MCF 10A (cell line): ENCODE measurements at places on chromosomes 3 and 15. TPM values are rescaled to one million over a fixed set of nuclear protein-coding genes. Genes with fewer than 3 reads are reported as not detected.

DNA sequence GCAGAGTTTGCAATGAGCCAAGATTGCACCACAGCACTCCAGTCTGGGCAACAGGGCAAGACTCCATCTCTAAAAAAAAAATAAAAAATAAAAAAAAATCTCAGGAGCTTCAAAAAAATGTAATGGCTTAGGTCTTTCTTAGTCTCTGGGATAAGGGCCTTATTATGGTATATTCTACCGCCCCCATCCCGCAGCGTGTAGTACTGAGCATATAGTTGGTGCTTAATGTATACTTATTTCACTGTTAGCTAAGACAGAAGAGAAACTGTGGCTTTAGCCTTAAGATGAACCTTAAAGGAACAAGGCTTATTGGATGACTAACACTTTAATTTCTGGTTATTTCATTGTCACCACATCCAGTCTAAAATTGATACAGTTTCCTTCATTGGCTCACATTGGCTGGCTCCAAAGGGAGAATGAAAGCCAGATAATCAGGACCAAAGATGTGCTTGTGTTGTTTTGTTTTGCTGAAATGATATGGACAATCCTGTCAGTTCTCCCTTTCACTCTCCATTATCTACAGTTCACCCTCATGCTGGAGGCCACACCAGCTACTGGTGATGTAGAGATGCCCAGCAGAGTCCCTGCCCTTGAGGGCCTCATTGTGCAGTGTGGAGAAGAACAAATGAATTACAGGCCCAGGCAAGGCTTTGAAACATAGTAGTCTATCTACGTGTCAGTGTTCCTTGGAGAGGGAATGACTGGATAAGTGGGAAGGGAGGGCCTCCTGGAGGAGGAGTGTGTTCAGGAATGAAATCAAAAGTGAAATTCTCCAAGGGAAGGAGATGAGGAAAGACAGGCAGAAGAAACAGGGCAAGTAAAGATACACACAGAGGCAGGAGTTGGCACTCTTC lies 17.4 kb upstream of the RAF1 start:
- DNase-seq, result no peak

- DNase-seq, result no peak
Measured at GRCh38 chr15:25712192-25712960, 150.8 kb downstream of the ATP10A start.

- no peak for DNase-seq
Measured at GRCh38 chr3:135869439-135870105, 96.0 kb upstream of the PPP2R3A start.

DNA sequence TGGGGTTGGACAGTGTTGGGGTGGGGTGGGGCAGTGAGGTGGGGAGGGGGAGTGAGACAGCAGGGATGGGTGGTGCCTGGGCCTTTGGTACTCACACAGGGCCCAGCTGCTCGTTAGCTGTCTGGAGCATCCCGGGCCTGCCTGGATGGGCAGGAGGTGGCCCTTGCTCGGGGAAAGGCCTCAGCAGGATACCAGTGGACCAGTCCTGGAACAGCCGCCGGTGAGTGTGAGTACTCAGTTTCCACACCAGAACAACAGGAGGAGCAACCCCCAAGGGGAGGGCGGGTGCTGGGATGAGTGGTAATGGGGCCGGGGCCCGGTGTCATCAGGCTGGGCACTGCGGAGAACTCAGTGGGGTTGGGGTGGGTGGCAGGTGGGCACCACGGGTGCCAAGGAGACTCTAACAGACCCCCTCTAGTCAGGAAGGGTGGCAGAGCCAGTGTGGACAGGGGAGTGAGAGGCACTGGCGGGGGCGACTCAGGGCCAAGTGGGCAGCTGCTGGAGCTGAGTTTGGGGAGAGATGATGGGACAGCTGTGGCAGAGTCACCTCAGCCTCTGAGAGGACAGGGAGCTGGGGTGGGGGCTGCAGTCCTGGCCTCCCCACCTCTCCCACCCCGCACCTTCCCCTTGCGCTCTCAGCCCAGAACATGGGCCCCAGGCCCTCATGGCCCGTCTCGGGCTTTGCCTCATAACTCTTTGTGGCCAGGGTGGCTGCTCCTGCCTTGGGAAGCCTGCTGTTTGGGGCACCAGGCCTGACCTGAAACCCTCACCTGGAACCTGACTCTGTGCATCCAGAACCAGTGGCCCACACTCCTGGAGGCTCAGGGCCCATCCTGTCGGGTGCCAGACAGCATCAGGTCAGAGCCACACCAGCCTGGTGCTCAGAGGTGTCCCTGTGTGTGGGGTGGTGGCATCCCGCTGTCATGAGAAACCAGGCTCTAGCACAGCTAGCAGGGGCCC lies 52.1 kb upstream of the PRR23E start:
- DNase-seq, result no peak

- DNase-seq, result no peak
Measured at GRCh38 chr3:169528289-169528688, 135.2 kb downstream of the MECOM start.

DNA sequence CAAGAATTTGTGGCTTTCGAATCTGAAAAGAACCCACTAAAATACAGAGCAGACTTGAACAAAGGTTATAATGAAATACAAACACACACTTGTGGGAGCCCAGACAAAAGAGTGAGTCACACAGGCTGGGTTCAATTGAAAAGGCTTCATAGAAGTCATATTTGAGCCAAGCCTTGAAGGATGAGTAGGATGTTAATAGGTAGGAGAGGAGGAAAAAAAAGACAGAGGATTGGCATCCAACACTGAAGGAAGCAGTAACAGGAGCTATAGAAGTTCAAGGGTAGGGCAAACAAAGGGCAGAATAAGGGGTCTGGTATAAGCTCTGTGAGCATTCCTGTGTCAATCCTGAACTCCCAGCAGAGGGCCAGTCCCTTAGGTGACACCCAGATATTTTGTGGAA lies 325.4 kb downstream of the FOXP1 start:
- DNase-seq, result peak; percentile 85

GRCh38 chr15:68352401-68353062 lies 75.0 kb downstream of the FEM1B start:
- peak; percentile 94 for DNase-seq

DNA sequence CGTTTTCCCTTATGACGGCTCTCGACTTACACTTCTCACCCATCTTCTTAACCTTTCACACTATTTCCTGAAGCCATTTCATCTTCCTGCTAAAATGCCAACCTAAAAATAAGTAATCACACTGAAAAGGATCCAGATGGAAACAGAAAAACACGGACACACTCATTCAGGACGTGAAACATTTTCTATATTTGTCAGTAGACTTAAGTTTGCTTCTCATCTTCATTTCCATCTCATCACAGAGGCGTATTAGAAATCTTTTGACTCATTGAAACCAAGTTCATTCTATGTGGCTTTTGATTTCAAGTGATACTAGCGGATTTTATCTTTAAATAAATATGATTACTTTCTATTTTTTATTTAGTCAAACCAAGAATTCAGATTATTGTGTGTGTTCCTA lies 27.4 kb upstream of the DLG1 start:
- DNase-seq, result no peak

- DNase-seq, result no peak
Measured at GRCh38 chr15:71275566-71276335, 160.5 kb downstream of the THSD4 start.

Gene C15orf62
- total RNA-seq, result 0.26 and 0.52 TPM in 2 replicates

Gene FOXL2NB
- total RNA-seq, result 0.14 and 0.20 TPM in 2 replicates

Gene STARD9
- total RNA-seq, result 2.0 and 2.9 TPM in 2 replicates

Gene HIGD2B
- not detected in 2 replicates for total RNA-seq

Gene DAPK2
- total RNA-seq, result 4.6 and 6.8 TPM in 2 replicates

Gene LTK
- 0.17 TPM in 1 of 2 replicates, not detected in the other for total RNA-seq

Gene PPM1L
- 1.7 and 2.1 TPM in 2 replicates for total RNA-seq

Gene UPK1B
- total RNA-seq, result not detected in 2 replicates
